ENCODE measurements at places on chromosomes 7 and 10. TPM values are rescaled to one million over a fixed set of nuclear protein-coding genes. Genes with fewer than 3 reads are reported as not detected.
A peak's percentile ranks its signal among the peaks of the same experiment; 100 is the strongest.

- H3K4me3 ChIP-seq: no peak overlapping the region
- no peaks in the 10 kb centered on the region for H3K27me3 ChIP-seq
- H3K36me3 ChIP-seq: no peaks in the 10 kb centered on the region
- DNase-seq: no peak
- no peak overlapping the region for H3K27ac ChIP-seq
Observed at GRCh38 chr10:47031211-47031900, 120.1 kb downstream of the PTPN20 start.

DNA sequence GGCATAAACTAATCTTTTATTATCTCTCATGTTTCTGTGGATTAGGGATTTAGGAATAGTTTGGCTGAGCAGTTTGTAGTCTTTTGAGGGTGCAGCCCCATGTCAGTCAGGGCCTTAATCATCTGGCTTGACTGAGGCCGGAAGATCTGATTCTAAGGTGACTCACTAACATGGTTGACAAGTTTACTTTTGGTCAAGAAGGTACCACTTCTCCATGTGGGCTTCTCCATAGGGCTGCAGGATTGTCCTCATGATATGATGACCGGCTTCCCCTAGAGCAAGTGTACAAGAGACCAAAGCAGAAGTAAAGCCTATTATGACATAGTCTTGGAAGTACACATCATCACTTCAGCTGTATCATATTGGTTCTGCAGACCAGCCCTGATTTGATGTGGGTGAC, 45.9 kb upstream of the OIT3 start:
- no peaks in the 10 kb centered on the region for H3K27me3 ChIP-seq
- DNase-seq: no peak
- H3K27ac ChIP-seq: no peak overlapping the region
- H3K4me1 ChIP-seq: no peaks in the 10 kb centered on the region

DNA sequence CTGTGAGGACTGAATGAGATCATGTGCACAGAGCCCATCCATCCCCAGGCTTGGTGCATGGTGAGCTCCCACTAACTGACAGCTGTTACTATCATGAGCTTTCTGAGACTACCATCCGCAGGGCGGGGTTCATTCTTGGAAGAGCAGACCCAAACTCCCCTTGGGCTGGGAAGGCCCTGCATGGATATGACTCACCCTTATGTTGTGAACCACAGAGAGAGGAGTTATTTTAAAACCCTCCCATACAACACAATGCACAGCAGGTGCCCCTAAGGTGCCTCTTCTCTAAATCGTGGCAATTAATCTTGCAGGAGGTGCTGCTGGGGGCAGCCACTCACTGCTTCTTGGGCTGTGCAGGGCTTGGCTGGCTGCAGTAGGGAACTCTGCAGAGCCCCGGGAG, 219.1 kb downstream of the GFRA1 start:
- H3K27ac ChIP-seq: no peak overlapping the region
- H3K4me1 ChIP-seq: no peaks in the 10 kb centered on the region
- DNase-seq: no peak
- H3K27me3 ChIP-seq: no peaks in the 10 kb centered on the region
- H3K4me3 ChIP-seq: no peak overlapping the region
- no peaks in the 10 kb centered on the region for H3K36me3 ChIP-seq

DNA sequence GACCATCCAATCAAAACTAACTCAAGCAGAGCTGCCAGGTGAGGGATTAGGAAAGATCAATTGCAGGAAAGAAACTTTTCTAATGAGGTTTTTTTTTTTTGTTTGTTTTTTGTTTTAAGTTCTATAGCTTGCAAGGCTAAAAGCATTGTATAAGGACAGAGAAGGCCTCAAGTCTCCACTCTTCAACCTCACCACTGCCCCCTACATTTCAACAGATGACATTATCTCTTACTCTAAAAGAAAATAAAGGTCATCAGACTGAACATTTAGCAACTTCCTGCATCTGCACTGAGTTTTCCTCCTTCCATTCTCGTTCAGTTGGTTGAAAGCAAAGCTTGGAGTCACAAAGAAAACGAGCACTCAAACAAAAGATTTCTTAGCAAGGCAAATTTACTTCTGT, 45.2 kb upstream of the EXOC4 start:
- no peaks in the 10 kb centered on the region for H3K4me1 ChIP-seq
- H3K27me3 ChIP-seq: no peaks in the 10 kb centered on the region
- H3K27ac ChIP-seq: no peak overlapping the region
- H3K4me3 ChIP-seq: no peak overlapping the region

DNA sequence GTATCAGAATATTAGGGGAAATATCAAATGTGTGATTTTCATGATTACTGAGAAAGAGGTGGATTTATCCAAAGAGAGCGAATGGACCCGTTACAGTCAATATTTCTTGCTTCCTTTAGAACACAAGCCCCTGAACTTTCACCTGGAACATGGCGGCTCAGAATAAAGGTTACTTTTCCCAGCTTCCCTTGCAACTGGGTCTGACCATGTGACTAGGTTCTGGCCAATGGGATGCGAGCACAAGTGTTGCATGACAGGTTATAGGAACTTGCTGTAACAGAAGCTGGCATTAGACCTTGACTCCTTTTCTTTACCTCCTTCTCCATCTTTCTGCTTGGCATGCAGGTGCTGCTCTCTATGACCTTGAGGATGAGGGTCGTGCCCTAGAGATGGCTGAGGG, 556.1 kb downstream of the TYW1 start:
- H3K27me3 ChIP-seq: no peaks in the 10 kb centered on the region
- no peaks in the 10 kb centered on the region for H3K4me1 ChIP-seq
- DNase-seq: no peak
- no peak overlapping the region for H3K27ac ChIP-seq
- no peaks in the 10 kb centered on the region for H3K36me3 ChIP-seq

- H3K27ac ChIP-seq: no peak overlapping the region
- H3K4me3 ChIP-seq: no peak overlapping the region
Observed at GRCh38 chr7:89021741-89022140, 226.2 kb upstream of the TEX47 start.

DNA sequence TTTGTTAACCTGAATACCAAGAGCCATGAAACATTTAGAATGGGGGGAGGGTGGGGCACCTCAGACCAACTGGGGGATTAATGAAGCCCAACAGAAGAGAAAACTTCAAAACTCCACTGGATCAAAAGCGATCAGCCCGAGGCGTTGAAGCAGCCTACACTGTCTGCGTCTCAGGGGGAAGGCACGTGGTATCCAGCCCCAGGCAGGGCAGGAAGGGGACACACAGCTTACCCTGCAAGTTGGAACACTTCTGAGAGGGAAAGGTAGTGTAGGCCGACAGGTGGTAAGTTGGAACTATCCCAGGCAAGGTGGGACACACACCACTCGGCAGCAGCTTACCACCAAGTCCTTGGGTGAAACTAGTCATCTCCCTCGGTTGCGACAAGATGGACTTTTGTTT, 102.9 kb downstream of the TAX1BP1 start:
- H3K27me3 ChIP-seq: no peaks in the 10 kb centered on the region
- H3K27ac ChIP-seq: no peak overlapping the region
- H3K4me3 ChIP-seq: no peak overlapping the region
- H3K36me3 ChIP-seq: no peaks in the 10 kb centered on the region
- H3K4me1 ChIP-seq: no peaks in the 10 kb centered on the region

- H3K27me3 ChIP-seq: no peaks in the 10 kb centered on the region
- H3K4me1 ChIP-seq: no peaks in the 10 kb centered on the region
Observed at GRCh38 chr7:93039786-93040185, 78.0 kb downstream of the SAMD9 start.

DNA sequence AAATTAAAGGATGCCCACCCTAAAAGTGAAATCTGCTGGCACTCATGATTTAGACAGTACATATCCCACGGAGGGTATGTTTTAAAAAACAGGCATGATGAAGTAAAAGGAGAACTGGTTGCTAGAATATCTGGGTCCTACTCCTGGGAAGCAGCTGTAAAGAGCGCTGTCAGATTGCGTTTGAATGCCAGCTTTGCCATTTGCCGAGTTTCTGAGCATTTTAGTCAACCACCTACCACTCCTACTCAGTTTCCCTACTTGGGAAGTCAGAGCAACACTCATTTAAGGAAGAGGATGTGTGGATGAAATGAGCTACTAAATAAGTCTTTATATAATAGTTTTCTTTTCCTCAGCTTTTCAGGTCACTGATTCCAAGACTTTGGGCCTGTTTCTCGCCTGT, 1.1 kb upstream of the UMAD1 start:
- no peaks in the 10 kb centered on the region for H3K4me1 ChIP-seq
- peak overlapping the region; percentile 78 for H3K4me3 ChIP-seq
- no peaks in the 10 kb centered on the region for H3K36me3 ChIP-seq
- no peaks in the 10 kb centered on the region for H3K27me3 ChIP-seq

DNA sequence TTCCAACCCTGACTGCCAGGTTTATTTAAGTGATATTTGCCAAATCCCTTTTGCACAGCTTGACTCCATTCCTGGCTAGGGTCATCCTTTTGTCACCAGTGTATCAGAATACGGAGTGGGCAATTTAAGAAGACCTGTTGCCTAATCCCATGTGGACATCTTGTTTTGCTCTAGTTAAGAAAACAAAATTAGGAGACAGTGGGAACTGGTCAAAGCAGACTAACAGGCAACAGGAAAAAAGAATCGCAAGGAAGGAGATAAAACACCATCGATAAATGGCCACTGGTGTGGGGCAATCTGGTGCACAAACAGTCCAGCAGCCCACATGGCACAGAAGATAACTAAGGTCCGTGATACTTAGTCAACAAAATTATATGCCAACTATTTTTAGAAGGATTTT, 21.4 kb downstream of the KDM7A start:
- no peaks in the 10 kb centered on the region for H3K4me1 ChIP-seq
- H3K27ac ChIP-seq: no peak overlapping the region
- no peaks in the 10 kb centered on the region for H3K27me3 ChIP-seq
- H3K36me3 ChIP-seq: no peaks in the 10 kb centered on the region

DNA sequence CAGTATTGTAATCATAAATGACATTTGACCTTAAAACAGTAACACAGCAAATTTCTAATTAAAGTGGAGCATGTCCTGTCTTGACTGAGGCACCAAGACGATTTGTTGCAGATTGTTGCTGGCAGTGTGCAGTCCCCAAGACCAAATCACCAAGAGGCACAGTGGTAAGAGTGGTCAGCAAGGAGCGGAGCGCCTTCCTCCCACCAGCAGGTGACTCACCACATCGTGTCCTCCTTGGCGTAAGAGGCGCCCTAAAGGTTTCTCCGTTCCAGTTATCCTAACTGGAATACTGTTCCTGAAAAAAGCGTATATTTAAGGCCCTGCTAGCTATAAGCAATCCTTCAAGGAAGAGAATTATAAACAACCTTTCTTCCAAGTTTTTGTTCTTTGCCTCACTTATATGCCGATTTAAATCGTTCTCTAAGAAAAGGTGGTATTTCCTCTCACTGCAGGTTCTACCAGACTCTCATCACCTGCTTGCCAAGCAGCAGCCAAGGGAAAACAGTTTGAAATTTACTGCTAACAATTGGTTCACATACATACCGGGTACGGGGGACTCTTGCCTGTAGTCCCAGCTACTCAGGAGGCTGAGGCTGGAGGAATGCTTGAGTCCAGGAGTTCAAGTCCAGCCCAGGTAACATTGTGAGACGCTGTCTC, 10.7 kb upstream of the REPIN1 start:
- DNase-seq: no peak
- no peaks in the 10 kb centered on the region for H3K36me3 ChIP-seq
- H3K27ac ChIP-seq: no peak overlapping the region
- H3K4me3 ChIP-seq: no peak overlapping the region

DNA sequence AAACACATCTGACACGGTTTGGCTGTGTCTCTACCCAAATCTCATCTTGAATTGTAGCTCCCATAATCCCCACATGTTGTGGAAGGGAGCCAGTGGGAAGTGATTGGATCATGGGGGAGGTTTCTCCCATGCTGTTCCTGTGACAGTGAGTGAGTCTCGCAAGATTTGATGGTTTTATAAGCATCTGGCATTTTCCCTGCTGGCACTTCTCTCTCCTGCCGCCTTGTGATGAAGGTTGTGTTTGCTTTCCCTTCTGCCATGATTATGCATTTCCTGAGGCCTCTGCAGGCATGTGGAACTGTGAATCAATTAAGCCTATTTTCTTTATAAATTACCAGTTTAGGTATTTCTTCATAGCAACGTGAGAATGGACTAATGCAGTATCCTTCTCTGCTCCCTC, 5.9 kb upstream of the HTR5A start:
- H3K27ac ChIP-seq: no peak overlapping the region
- no peak for DNase-seq
- no peaks in the 10 kb centered on the region for H3K27me3 ChIP-seq
- H3K4me3 ChIP-seq: no peak overlapping the region
- H3K36me3 ChIP-seq: no peaks in the 10 kb centered on the region

GRCh38 chr7:92058040-92058439, 76.2 kb downstream of the CYP51A1 start:
- H3K4me3 ChIP-seq: no peak overlapping the region
- H3K27me3 ChIP-seq: no peaks in the 10 kb centered on the region
- peak overlapping the region; percentile 22 for H3K27ac ChIP-seq
- H3K4me1 ChIP-seq: no peaks in the 10 kb centered on the region

- no peak for DNase-seq
- no peak overlapping the region for H3K27ac ChIP-seq
- no peaks in the 10 kb centered on the region for H3K27me3 ChIP-seq
Observed at GRCh38 chr7:47715631-47716068, 133.7 kb upstream of the TNS3 start.

GRCh38 chr7:7181519-7182155, 707 bp upstream of the C1GALT1 start:
- H3K4me1 ChIP-seq: no peaks in the 10 kb centered on the region
- H3K27ac ChIP-seq: peak overlapping the region; percentile 85
- H3K4me3 ChIP-seq: peak overlapping the region; percentile 58
- DNase-seq: peak; percentile 16

- H3K36me3 ChIP-seq: no peaks in the 10 kb centered on the region
- DNase-seq: no peak
- no peaks in the 10 kb centered on the region for H3K27me3 ChIP-seq
- no peak overlapping the region for H3K27ac ChIP-seq
Observed at GRCh38 chr10:117445992-117446391, 70.8 kb upstream of the PDZD8 start.

GRCh38 chr10:111110771-111111170, 33.9 kb downstream of the ADRA2A start:
- no peaks in the 10 kb centered on the region for H3K4me1 ChIP-seq
- no peak overlapping the region for H3K27ac ChIP-seq
- H3K36me3 ChIP-seq: no peaks in the 10 kb centered on the region
- no peak overlapping the region for H3K4me3 ChIP-seq
- DNase-seq: no peak

GRCh38 chr7:127409629-127410028, 17.1 kb upstream of the ZNF800 start:
- no peaks in the 10 kb centered on the region for H3K27me3 ChIP-seq
- no peaks in the 10 kb centered on the region for H3K36me3 ChIP-seq
- H3K27ac ChIP-seq: no peak overlapping the region
- no peak for DNase-seq

DNA sequence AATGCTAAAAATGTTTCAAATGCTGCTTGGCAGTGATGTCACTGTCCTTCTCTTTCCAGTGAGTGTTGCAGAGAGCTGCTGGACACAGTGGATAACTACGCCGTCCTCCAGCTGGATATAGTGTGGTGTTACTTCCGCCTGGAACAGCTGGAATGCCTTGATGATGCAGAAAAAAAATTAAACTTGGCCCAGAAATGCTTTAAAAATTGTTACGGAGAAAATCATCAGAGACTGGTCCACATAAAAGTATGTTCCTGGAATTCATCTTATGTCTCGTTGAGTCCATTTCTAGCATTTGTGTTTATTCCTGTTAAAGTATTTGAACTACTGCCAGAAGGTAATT, 25.2 kb downstream of the NUB1 start:
- no peaks in the 10 kb centered on the region for H3K36me3 ChIP-seq
- no peak overlapping the region for H3K27ac ChIP-seq
- H3K27me3 ChIP-seq: no peaks in the 10 kb centered on the region
- H3K4me1 ChIP-seq: no peaks in the 10 kb centered on the region
- no peak for DNase-seq

Gene LIPA
- 25.6 TPM for total RNA-seq

Gene CACNB2
- 17.4 TPM for total RNA-seq

Gene DDC
- 1.5 TPM for total RNA-seq

Gene ZNF777
- 26.2 TPM for total RNA-seq

Gene ACTL6B
- 2.4 TPM for total RNA-seq

Gene ASB15
- total RNA-seq: 1.1 TPM

Gene HMX3
- total RNA-seq: not detected

Gene TAS2R3
- total RNA-seq: 5.2 TPM

Gene MSMB
- 2,749 TPM for total RNA-seq
